CD8-positive, alpha-beta memory T cell (primary cell): ENCODE measurements at places on chromosomes 11 and 22. TPM values are rescaled to one million over a fixed set of nuclear protein-coding genes. Genes with fewer than 3 reads are reported as not detected.

GRCh38 chr11:27489092-27489491, 16.5 kb upstream of the LGR4 start:
- H3K4me3 ChIP-seq, result no peak overlapping the region
- no peaks in the 10 kb centered on the region for H3K27me3 ChIP-seq
- no peaks in the 10 kb centered on the region for H3K36me3 ChIP-seq
- H3K4me1 ChIP-seq, result no peaks in the 10 kb centered on the region

IFTAP gene
- total RNA-seq, result 5.7 TPM

OR8K1 gene
- total RNA-seq, result not detected

PNPLA3 gene
- 0.16 TPM for total RNA-seq

- H3K36me3 ChIP-seq, result no peaks in the 10 kb centered on the region
- peaks cover 15% of the 10 kb centered on the region for H3K27me3 ChIP-seq
- H3K4me1 ChIP-seq, result no peaks in the 10 kb centered on the region
These were observed 61.4 kb upstream of the FADD start for GRCh38 chr11:70141486-70142220.

EXPH5 gene
- total RNA-seq, result 0.85 TPM

MIAT gene
- total RNA-seq, result 52.2 TPM

NAALADL1 gene
- total RNA-seq, result 13.3 TPM

DNA sequence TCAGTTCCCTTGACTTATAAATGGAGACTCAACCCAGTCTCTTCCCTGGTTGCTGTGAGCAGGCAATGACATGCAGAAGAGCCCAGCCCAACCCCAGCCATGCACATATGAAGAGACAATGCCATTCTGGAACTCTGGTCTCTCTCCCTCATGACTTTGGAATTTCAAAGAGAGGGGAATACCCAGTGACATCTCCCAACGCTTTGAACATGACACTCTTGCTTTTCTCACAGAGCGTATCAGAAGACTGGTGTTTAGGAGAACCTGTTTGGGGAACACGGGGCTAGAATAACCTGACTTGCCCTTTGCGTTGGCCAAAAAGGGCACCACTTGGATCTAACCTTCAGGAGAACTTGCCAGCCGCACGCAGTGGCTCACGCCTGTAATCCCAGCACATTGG, 12.9 kb downstream of the RANGAP1 start:
- no peak overlapping the region for H3K27ac ChIP-seq
- H3K36me3 ChIP-seq, result peaks cover 53% of the 10 kb centered on the region
- no peaks in the 10 kb centered on the region for H3K4me1 ChIP-seq
- H3K27me3 ChIP-seq, result no peaks in the 10 kb centered on the region
- no peak overlapping the region for H3K4me3 ChIP-seq
- DNase-seq, result no peak

DNA sequence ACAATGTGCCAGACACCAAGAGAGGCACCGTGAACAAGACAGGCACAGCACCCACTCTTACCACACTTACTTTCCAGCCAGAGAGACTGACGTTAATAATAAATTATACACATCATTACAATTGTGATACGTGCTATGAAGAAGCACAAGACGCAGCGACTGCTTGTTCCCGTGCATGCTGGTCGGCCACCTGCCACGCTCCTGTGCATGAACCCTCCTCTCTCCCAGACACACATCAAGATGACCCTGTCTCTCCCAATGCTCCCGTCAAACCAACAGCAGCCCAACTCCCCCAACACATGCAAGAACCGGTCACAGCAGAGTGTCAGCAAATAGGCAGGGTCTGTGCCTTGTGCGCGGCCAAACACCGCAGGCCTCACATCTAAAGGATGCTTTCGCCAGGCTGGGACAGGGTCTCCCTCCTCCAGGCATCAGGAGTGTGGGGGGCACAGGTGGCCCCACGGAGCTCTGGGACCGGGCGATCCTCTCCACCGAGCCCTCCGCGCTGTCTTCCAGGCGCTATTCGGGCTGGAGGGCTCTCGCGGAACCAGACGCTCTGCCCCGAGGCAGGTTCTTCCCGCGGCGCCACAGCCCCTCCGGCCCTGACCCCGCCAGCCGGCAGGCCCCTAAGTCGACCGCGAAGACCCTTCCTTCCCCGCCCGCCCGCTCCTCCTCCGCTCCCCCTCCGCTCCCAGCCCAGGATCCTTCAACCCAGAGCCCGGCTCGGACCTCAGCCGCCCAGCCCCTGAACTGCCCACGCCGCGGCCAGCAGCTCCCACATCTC, 533 bp downstream of the SERGEF start:
- H3K27ac ChIP-seq, result peak overlapping the region; percentile 80
- H3K4me3 ChIP-seq, result peak overlapping the region; percentile 41
- H3K27me3 ChIP-seq, result no peaks in the 10 kb centered on the region
- peaks cover 8% of the 10 kb centered on the region for H3K4me1 ChIP-seq
- peak; percentile 5 for DNase-seq
- no peaks in the 10 kb centered on the region for H3K36me3 ChIP-seq

METTL15 gene
- total RNA-seq, result 15.3 TPM

DNA sequence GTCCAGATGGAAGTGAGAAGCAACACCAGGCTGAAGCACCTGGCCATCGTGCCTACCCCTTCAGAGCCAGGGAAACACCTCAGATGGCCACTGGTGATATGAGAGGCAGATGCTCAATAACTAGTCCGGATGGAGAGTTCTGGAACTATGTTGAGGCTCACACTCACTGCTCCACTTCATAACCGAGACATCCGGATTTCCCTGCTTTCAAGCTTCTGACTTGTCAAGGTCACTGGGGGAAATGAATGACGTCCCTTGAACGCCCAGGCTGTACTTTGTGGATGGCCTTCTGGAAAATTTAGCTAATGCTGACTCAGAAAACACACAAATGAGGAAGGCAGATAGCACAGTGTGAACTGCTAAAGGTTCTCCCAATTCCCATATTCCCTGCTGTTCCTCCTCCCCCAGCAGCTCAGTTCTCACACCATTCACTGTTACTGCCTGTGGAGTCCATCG, at the start of gene LYVE1:
Gene LYVE1 (minus strand): TSS at position 180 of the 456 bp plus-strand sequence. CDS start 133 bp downstream, at position 47.
- no peak within 1 kb of the TSS for H3K27ac ChIP-seq
- no peaks in the 10 kb centered on the region for H3K27me3 ChIP-seq
- no peaks in the 10 kb centered on the region for H3K4me1 ChIP-seq
- H3K36me3 ChIP-seq, result no peaks in the 10 kb centered on the region
- H3K4me3 ChIP-seq, result no peak within 1 kb of the TSS
- DNase-seq, result no peak

DNA sequence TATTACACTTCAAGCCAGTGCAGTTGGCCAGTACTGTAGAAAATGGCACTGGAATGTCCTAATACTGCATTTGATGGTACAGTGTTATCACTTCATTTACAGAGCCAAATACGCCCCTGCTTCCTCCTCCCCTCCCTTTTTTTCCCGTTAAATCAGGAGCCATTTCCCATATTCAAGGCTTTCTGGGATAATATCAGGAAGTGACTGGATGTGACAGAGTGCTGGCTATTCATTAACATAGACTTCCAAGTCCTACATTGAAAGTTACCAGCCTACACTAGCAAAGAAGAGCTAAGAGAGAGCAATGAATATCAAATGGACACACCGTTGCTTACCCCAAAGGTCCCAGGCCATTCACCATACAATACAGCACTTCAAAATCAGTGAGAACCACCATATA, 32.1 kb upstream of the ABCC8 start:
- H3K4me1 ChIP-seq, result no peaks in the 10 kb centered on the region
- H3K4me3 ChIP-seq, result no peak overlapping the region
- H3K27ac ChIP-seq, result no peak overlapping the region
- no peaks in the 10 kb centered on the region for H3K27me3 ChIP-seq

GRCh38 chr11:113572136-113572735, 97.0 kb upstream of the DRD2 start:
- no peak overlapping the region for H3K4me3 ChIP-seq
- H3K27me3 ChIP-seq, result no peaks in the 10 kb centered on the region
- H3K36me3 ChIP-seq, result no peaks in the 10 kb centered on the region
- H3K4me1 ChIP-seq, result no peaks in the 10 kb centered on the region

FOLR1 gene
- not detected for total RNA-seq

C22orf31 gene
- total RNA-seq, result not detected

DNA sequence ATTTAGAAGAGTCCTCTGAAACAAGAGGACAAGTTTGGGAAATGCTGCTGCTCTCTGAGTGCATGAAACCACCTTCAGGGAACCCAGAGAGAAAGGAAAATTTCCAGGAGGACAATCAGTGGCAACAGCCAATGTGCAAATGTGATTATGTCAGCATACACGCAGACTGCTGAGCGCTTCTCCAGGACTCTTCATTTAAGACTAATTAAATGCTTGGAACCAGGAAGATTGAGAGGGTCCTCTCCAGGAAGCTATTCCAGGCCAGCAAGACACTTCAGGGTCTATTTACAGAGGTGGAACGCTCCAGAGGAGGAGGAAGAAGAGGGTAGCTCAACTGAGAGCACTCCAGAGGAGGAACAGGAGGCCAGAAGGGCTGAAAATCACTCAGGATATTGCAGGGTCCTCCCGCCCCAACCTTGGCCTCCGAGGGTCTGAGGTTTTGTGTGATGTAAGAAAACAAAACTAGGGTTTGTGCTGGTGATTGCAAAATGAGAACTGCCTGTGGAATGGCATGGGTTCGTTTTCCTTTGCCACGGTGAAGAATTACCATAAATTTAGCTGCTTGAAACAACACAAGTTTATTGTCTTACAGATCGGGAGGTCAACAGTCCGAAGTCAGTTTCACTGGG, 14.1 kb upstream of the HTR3A start:
- no peak overlapping the region for H3K27ac ChIP-seq
- H3K4me3 ChIP-seq, result no peak overlapping the region
- DNase-seq, result no peak
- H3K36me3 ChIP-seq, result no peaks in the 10 kb centered on the region
- H3K4me1 ChIP-seq, result no peaks in the 10 kb centered on the region

C22orf23 gene
- 0.37 TPM for total RNA-seq
